ENCODE measurements at places on chromosomes 11 and 22. TPM values are rescaled to one million over a fixed set of nuclear protein-coding genes. Genes with fewer than 3 reads are reported as not detected.

LMO2 gene
- 56.4 TPM for total RNA-seq

ANKRD49 gene
- 14.7 TPM for total RNA-seq

GAL gene
- not detected for total RNA-seq

DEFB131B gene
- total RNA-seq: not detected

DEFB108B gene
- total RNA-seq: not detected

CSF2RB gene
- 30.1 TPM for total RNA-seq

DNA sequence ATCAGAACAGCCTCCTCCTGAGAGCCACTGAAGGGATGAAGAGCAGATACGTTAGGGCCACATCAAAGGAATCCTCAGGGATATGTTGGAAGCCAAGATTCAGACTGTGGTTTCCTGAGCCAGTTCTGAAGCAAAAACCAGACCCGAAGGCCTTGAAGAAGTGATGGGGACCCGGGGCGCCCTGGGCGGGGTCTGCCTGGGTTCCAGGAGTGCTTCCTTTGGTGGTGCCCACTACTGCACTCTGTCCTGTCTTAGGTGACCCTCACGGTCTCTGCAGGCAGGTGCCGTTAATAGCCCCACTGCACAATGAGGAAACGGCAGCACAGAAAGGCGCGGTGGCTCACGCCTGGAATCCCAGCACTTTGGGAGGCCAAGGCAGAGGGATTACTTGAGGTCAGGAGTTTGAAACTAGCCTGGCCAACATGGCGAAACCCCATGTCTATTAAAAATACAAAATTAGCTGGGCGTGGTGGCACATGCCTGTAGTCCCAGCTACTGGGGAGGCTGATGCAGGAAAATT lies 12.9 kb upstream of the SH3BP1 start:
- DNase-seq: no peak
- no peaks in the 10 kb centered on the region for H3K27me3 ChIP-seq
- H3K36me3 ChIP-seq: peaks cover 68% of the 10 kb centered on the region
- H3K4me1 ChIP-seq: peaks cover 41% of the 10 kb centered on the region

- DNase-seq: no peak
- no peak overlapping the region for H3K27ac ChIP-seq
- H3K4me1 ChIP-seq: no peaks in the 10 kb centered on the region
- H3K36me3 ChIP-seq: no peaks in the 10 kb centered on the region
- no peaks in the 10 kb centered on the region for H3K27me3 ChIP-seq
- H3K4me3 ChIP-seq: no peak overlapping the region
Observed at GRCh38 chr11:117010808-117011540, 87.3 kb downstream of the SIK3 start.

DNA sequence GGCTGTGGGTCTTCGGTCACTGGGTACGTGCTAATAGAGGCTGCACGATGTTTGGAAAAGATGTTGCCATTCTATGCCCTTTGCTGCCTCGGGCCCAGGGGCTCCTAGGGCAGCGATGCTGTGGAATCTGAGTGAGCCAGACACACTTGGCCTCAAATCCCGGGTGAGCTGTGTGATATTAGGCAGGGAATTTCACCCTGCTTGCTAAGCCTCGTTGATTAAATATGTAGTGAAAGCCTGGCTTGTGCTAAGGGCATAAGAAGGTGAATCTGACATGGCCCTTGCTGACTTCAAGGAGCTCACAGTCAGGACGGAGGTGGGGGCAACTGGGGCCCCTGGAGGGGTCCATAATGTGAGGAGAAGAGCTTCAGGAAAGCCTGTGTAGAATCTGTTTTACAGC lies 5.4 kb upstream of the HMOX1 start:
- H3K27me3 ChIP-seq: no peaks in the 10 kb centered on the region
- peaks cover 59% of the 10 kb centered on the region for H3K4me1 ChIP-seq
- no peak overlapping the region for H3K27ac ChIP-seq
- H3K36me3 ChIP-seq: no peaks in the 10 kb centered on the region
- DNase-seq: no peak

DNA sequence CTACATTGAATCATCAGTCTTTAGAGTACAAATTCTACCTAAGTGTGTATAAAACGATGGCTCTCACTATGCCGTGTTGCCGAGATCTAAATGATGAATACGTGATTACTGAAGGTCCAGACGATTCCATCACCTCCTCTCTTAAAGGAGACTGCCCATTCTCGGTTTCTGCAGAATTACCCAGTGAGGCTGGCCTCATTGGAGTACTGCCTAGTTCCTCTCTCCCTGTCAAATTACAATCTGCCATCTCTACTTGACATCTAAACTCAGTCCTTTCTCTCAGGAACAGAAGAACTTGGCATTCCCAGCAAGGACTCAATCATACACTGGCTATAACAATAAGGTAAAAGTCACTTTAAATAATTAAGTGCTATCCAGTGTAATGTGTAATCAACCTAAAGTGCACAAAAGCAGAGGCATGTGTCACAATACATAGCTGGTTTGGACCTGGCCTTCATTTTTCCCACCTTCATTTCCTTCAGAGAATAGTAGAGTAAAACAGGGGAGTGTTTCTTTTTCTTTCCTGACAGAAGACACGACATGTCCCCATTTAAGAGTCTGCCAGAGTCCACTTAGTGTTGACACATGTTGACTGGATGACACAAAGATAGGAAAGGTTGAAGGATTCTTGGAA lies 634.1 kb downstream of the LRRC4C start:
- no peak overlapping the region for H3K27ac ChIP-seq
- H3K4me3 ChIP-seq: no peak overlapping the region
- H3K4me1 ChIP-seq: no peaks in the 10 kb centered on the region

DNA sequence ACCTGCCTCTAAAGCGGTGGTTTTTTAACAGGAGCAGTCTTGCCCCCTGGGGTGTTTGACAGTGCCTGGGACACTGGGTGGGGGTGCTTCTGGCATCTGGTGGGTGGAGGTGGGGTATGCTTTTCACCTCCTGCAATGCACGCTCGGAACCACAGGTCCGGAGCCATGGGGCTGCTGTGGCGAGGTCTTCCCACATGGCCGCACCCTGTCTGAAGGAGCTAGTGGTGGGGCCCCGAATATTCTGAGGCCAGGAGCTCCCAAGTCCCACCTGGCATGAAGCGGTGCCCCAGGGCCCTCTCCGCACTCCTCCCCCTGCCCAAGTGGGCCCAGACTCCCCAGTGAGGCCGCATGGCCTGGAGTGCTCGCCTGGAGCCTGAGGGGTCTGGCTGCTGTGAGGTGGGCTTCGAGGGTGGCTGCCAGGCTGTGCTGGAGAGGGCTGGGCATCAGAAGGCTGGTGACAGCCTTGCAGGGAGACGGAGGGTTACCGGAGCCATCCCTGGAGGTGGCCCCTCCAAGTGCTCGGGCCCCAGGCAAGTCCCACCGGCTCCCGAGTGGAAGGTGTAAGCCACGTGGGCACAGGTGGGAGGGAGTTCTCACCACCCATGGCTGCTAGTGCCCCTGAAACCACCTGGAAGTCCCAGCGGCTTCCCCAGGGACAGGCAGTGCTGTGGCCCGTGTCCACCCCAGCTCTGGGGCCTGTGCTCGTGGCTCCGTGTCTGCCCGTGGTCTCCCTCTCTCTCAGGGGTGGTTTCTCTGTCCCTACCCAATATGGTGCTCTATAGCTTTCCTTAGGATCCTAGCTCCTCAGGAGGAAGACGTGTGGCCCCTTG lies 15.1 kb downstream of the TBX1 start:
- no peak for DNase-seq
- H3K4me3 ChIP-seq: no peak overlapping the region
- no peaks in the 10 kb centered on the region for H3K4me1 ChIP-seq
- no peaks in the 10 kb centered on the region for H3K36me3 ChIP-seq
- no peak overlapping the region for H3K27ac ChIP-seq
- H3K27me3 ChIP-seq: peaks cover 51% of the 10 kb centered on the region

DNA sequence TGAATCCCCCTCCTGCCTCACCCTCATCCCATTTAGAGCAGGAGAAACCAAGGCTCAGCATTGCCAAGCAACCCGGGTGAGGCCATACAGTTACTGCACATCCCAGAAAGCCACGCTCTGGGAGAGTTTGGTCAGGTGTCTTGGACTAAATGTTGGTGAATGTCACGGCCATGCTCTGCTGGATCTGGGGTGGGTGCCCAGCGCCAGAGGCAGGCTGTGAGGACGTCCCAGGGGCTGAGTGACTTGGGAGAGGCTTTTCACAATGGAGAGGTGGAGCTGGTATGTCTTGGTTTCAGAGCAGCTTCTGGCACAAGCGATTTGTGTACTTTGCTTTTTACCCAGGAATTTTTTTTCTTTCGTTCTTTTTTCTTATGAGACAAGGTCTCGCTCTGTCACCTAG lies 6.6 kb downstream of the SERHL2 start:
- H3K4me3 ChIP-seq: no peak overlapping the region
- H3K27me3 ChIP-seq: no peaks in the 10 kb centered on the region
- no peaks in the 10 kb centered on the region for H3K36me3 ChIP-seq
- no peak overlapping the region for H3K27ac ChIP-seq
- no peaks in the 10 kb centered on the region for H3K4me1 ChIP-seq

DNA sequence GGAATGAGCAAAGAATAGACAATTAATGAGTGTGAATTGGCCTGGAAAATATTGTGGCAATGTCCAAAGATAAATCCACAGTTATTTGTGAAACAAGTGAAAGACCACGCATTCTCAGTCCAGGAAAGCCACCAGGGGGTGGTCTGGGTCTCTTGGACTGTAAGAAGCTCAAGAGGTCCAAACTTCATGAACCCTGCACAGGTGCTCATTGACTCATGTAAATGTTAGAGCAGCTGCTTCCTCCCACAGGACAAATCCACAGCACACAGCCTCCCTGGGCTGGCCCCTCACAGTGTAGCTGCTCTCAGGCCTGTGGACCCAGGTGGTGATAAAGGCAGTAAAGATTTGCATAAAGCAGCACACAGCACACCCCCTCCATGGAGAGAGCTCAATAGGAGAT lies 114.0 kb downstream of the ZNF280B start:
- H3K4me3 ChIP-seq: no peak overlapping the region
- no peaks in the 10 kb centered on the region for H3K4me1 ChIP-seq
- no peaks in the 10 kb centered on the region for H3K36me3 ChIP-seq
- H3K27me3 ChIP-seq: peaks cover 11% of the 10 kb centered on the region

DNA sequence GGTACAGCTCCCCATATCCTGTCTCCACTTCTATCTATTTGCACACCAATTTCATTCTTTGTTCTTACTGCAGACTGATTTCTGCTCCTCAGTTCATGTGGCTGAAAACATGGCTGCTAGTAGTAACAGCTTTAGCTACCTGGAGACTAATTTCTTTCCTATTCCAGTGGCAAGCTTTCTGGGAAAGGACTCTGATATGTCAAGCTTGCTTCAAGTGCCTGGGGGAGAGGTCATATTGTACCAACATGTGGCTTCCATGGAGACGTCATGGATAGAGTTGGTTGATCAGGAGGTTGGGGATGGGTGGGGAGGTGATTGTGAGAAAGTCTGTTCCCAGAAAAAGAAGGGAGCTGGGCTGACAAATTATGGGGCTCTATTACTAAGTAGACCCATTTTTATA lies 44.9 kb downstream of the ADM start:
- no peak overlapping the region for H3K27ac ChIP-seq
- no peaks in the 10 kb centered on the region for H3K27me3 ChIP-seq
- no peaks in the 10 kb centered on the region for H3K36me3 ChIP-seq
- no peak overlapping the region for H3K4me3 ChIP-seq
- peaks cover 22% of the 10 kb centered on the region for H3K4me1 ChIP-seq

DNA sequence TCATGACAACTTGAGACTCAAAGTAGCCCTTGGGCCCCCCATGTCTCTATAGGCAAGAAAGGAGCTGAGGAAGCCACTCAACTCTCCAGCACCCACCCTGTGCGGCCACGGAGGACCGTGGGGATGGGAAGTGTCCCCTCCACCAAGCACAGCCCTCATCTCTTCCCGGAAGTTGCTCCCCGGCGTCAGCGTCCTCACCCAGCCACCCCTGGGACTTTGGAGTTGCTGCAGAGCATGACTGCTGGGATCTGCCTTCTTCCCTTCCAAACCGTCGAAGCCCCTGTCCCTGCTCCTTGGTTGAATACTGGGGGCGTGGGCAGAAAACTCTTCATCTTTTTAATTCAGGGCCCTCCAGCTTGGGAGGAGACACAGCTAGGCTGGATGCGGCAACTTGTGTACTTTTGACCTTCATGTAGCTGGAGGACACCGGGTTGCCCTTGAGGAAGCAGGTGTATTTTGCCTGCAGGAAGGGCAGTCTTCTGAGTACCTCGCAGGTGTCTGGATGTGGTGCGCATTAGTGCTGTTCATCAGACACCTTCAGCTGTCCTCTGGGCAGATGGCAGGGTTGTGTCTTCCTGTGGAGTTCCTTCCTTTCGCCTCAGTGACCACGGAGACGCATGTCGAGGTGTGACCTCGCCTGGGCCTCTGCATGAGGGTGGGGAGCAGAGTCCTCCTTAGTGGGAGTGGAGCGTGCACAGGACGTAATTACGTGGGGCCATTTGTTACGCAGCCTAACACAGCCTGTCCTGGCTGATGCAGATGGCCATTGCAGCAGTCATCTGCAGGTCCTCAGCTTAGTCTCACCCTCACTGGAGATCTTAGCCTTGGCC lies 12.2 kb upstream of the IFITM3 start:
- H3K27me3 ChIP-seq: no peaks in the 10 kb centered on the region
- no peak overlapping the region for H3K27ac ChIP-seq
- DNase-seq: no peak

DNA sequence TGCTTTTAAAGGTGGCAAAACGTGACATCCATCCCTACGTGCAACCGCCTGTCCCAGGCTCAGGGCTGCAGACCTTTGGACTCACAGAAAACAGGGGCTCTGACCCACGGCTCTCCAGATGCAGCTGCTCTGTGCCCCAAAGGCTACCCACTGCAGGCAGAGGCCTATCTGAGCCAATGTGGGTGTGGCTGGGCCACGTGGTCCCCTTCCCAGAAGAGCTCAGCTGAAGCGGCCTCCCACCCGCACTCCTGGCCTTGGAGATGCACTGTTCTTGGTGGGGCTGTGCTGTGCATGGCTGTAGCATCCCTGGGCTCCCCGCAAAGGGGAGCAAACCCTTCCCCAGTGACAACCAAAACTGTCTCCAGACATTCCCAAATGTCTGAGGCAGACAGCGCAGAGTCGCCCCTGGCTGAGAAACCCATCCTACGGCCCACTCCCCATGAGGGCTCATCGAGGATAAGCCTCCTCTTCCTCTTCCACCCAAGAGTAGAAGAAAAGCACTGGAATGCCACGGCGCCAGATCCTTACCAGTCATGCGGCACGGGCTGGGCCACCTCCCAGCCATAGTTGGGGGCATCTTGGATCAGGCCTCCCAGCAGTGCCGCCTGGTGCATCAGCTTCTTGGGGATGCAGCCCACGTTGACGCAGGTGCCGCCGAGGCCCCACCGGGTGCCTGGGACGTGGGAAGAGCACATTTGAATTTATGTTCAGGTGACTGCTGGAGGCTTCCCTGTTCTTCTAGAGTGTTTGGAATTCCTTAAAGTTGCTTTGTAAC lies 23.1 kb upstream of the COMT start:
- H3K4me3 ChIP-seq: no peak overlapping the region
- H3K27ac ChIP-seq: no peak overlapping the region
- peaks cover 61% of the 10 kb centered on the region for H3K36me3 ChIP-seq
- H3K27me3 ChIP-seq: no peaks in the 10 kb centered on the region

DNA sequence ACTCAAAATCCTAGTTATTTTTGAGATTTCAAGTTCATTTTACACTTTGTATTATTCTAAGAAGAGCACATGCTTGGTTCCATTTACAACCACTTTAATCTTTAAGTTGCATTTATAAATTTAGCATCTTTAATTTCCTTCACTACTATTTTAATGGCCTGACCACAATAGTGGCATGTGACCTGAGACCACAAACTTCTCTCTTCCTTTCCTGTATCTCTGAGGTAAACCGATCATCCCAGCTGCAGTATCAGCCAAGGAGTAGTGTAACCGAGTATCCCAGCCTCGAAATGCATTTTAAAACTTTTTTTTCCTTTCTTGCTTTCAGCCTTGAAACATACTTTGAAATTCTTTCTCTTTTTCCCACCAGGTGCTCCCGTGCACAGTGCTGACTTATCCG lies 28.7 kb upstream of the CBX6 start:
- no peaks in the 10 kb centered on the region for H3K27me3 ChIP-seq
- no peaks in the 10 kb centered on the region for H3K4me1 ChIP-seq
- no peaks in the 10 kb centered on the region for H3K36me3 ChIP-seq
- H3K27ac ChIP-seq: no peak overlapping the region
